ENCODE measurements at places on chromosomes 3 and 15.

- no peaks in the 10 kb centered on the region for H3K27me3 ChIP-seq
- no peaks in the 10 kb centered on the region for H3K36me3 ChIP-seq
- no peak overlapping the region for H3K4me3 ChIP-seq
- H3K27ac ChIP-seq, result peak overlapping the region; percentile 44
- DNase-seq, result peak; percentile 26
Measured at GRCh38 chr3:27666708-27667107, 55.4 kb downstream of the EOMES start.

- H3K36me3 ChIP-seq, result peaks cover 13% of the 10 kb centered on the region
- H3K27ac ChIP-seq, result peak overlapping the region; percentile 99
- no peaks in the 10 kb centered on the region for H3K27me3 ChIP-seq
- peak overlapping the region; percentile 74 for H3K4me3 ChIP-seq
- DNase-seq, result peak; percentile 63
Measured at GRCh38 chr3:129121016-129121791, 400 bp downstream of the RAB43 start.

DNA sequence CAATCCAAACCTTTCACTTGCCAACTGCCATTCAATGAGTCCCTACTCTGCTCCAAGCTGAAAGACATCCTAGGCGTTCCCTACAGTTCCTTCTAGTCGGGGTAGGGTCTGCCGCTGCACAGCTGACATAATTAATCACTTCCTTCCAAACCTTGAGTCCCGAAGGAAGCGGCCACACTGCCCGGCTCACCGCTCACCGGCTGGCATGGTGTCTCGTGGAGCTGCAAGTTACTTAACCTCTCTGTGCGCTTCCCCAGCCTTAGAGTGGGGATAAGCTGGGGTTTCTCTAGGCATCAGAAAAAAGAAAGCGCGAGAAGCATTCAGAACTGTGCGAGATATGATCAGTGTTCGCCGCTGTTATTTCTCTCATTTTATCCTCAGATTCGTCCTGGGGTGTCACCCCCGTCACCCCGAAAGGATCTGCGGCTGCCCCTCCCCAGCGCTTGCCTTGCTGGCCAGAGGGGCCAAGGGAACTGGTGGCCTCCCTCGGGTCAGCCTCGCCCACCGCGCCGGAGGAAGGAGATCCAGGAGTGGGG is 748 bp downstream of the MRPS25 start:
- H3K27me3 ChIP-seq, result no peaks in the 10 kb centered on the region
- H3K4me3 ChIP-seq, result peak overlapping the region; percentile 100
- H3K4me1 ChIP-seq, result peaks cover 27% of the 10 kb centered on the region
- peaks cover 15% of the 10 kb centered on the region for H3K36me3 ChIP-seq
- DNase-seq, result peak; percentile 43

DNA sequence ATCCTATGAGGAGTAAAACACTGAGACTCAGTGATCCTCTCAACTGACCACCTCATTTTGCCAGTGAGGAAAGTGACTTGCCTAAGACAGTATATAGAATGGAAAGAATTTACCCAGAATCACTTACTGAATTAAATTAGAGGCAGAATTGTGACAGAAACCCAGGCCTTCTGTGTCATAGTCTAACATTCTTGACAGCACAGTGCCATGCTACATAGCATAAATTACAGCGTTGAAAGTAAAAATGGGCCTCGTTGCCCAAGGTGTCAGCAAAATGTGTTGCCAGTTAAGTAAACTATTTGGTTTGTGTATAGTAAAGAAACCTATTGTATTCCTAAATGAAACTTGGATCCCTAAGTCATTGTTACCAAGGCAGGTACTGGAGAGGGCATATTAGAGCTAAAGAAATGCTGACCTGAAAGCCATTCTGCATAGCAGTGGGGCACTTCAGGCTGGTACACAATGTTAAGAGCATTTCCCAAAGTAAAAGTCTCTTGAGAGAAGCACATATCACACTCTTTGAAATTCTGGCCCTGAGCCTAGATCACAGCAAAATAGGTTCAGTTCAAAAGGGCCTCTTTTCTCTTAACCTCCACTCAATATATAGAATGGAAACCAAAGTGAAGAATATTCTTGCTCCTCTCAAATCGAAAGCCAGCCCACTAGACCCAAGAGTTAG is 53.8 kb downstream of the HMG20A start:
- no peaks in the 10 kb centered on the region for H3K27me3 ChIP-seq
- no peak overlapping the region for H3K27ac ChIP-seq
- H3K4me3 ChIP-seq, result no peak overlapping the region
- peaks cover 60% of the 10 kb centered on the region for H3K36me3 ChIP-seq

DNA sequence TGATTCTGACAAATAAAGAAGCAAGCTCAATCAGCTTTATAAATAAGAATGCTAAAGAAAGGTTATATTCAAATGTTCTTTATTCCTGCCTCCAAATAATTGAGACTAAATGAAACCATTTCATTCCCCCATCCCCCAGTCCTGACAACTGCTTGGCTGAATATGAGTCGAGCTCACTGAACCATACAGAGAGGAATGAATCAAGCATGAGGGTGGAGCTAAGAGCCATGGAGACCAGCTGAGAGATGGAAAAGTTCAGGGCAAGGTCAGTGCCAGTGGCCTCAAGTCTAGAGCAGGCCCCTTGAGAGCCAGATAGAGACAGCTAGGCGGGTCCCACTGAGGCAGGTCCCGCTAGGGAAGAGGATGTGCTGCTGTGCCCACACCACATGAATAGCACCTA is 188.7 kb upstream of the EIF1B start:
- H3K36me3 ChIP-seq, result no peaks in the 10 kb centered on the region
- no peaks in the 10 kb centered on the region for H3K4me1 ChIP-seq
- H3K4me3 ChIP-seq, result no peak overlapping the region
- DNase-seq, result no peak
- peaks cover 11% of the 10 kb centered on the region for H3K27me3 ChIP-seq

DNA sequence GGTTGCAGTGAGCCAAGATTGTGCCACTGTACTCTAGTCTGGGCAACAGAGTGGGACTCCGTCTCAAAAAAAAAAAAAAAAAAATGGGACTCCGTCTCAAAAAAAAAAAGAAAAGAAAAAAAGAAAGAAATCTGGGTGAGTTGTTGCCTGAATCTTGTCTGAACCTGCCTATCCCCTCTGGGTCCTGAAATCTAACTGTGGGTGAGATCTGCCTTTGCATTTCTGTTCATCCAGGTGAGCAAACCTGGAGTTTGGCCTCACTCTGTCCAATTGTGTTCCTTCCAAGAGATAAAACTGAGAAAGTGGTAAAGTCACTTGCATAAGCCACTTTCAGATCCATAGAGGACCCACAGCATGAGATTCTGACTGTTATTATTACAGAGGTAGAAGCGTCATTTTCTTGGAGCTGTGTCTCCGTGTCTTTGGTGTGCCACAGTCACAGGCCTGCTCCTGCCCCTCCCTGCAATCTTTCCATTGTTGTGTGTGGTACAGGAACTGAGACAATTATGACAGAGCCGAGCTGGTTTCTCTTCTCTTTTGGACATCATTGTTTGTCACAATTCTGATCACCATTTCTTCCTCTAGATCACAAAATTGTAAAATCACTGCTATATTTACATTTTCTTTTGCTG is 235.9 kb downstream of the LPP start:
- no peaks in the 10 kb centered on the region for H3K4me1 ChIP-seq
- no peak for DNase-seq
- H3K4me3 ChIP-seq, result no peak overlapping the region
- no peaks in the 10 kb centered on the region for H3K36me3 ChIP-seq
- no peak overlapping the region for H3K27ac ChIP-seq

GRCh38 chr15:77748078-77749064 is 115.7 kb upstream of the LINGO1 start:
- no peak overlapping the region for H3K4me3 ChIP-seq
- H3K36me3 ChIP-seq, result no peaks in the 10 kb centered on the region
- no peaks in the 10 kb centered on the region for H3K4me1 ChIP-seq
- H3K27me3 ChIP-seq, result no peaks in the 10 kb centered on the region
- no peak for DNase-seq

GRCh38 chr15:78070049-78070700 is 7.3 kb downstream of the TBC1D2B start:
- H3K4me3 ChIP-seq, result peak overlapping the region; percentile 20
- H3K27ac ChIP-seq, result peak overlapping the region; percentile 80
- H3K36me3 ChIP-seq, result peaks cover 19% of the 10 kb centered on the region
- peak; percentile 78 for DNase-seq
- H3K27me3 ChIP-seq, result no peaks in the 10 kb centered on the region
- peaks cover 56% of the 10 kb centered on the region for H3K4me1 ChIP-seq

DNA sequence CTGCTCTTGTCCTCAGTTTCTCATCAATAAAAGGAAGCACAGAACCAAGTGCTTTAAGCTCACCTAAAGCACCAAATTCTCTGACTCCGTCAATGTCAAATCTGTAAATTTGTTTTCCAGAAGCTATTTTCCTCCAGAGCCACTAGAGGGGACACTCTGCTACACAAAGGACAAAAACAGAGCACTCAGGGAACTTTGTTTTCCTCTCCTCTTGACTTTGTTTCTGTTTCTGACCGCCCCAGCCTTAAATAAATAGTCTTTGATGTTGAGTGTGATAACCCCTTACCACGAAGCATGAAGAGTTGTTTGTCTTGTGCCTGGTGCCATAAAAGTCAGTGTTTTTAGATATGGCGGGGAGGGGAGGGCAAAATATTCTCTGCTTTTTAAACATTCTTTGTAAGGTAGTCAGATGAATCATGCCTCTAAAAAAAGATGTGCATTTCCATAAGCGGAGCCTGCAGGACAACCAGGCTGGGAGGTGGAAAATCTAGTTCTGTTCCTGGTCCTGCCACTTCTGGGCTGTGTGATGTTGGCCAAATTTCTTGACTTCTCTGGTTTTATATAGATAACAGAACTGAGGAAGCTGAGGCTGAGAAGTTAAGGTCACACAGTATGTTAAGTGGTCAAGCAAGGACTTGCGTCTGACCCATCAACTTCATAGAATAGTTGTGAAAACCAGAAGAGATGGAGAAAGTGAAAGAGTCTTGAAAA is 7.3 kb upstream of the ZBTB38 start:
- no peak overlapping the region for H3K4me3 ChIP-seq
- no peaks in the 10 kb centered on the region for H3K27me3 ChIP-seq
- H3K36me3 ChIP-seq, result no peaks in the 10 kb centered on the region

DNA sequence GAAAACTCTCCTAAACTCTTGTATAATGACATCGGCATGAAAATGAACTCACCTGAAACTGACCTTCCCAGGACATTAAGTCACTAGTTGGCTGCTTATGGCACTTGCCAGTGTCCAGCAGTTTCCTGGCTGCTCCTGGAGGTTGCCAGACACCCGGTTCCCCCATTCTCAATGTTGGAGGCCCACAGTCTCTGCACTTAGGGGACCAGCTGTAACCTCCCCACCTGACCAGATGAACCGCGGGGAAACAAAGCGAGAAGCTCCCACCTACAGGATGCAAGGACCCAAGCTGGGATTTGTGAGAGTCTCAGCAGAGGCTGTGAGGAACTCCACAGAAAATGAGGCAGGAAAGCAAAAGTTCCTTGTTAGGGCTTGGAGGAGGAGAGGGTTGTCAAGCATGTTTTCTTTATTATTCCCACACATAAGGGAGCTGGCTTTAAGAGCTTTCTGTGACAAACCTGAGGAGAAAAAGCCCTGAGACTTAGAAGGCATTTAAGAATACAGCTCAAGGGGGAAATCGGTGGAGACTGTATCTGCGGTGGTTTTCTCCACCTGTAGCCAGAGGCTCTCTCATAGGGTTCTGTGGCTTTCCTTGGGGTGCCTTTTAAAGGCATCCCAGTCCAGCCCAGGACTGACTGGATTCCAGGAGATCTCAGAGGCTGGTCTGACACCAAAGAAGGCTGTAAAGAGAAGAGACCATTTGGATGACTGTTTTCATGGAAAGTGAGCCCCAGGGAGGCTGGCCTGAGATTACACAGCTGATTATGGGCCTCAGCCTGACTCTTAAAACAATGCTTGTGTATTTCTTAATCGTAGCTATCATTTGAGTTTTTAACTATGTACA is 4.6 kb downstream of the TPM1 start:
- peaks cover 12% of the 10 kb centered on the region for H3K27me3 ChIP-seq
- H3K36me3 ChIP-seq, result no peaks in the 10 kb centered on the region
- no peak for DNase-seq
- H3K27ac ChIP-seq, result no peak overlapping the region
- peak overlapping the region; percentile 53 for H3K4me3 ChIP-seq

GRCh38 chr3:12902181-12902999 is 61.0 kb upstream of the RPL32 start:
- H3K4me3 ChIP-seq, result no peak overlapping the region
- no peaks in the 10 kb centered on the region for H3K4me1 ChIP-seq
- H3K36me3 ChIP-seq, result peaks cover 52% of the 10 kb centered on the region
- no peak overlapping the region for H3K27ac ChIP-seq
- no peaks in the 10 kb centered on the region for H3K27me3 ChIP-seq
- no peak for DNase-seq

DNA sequence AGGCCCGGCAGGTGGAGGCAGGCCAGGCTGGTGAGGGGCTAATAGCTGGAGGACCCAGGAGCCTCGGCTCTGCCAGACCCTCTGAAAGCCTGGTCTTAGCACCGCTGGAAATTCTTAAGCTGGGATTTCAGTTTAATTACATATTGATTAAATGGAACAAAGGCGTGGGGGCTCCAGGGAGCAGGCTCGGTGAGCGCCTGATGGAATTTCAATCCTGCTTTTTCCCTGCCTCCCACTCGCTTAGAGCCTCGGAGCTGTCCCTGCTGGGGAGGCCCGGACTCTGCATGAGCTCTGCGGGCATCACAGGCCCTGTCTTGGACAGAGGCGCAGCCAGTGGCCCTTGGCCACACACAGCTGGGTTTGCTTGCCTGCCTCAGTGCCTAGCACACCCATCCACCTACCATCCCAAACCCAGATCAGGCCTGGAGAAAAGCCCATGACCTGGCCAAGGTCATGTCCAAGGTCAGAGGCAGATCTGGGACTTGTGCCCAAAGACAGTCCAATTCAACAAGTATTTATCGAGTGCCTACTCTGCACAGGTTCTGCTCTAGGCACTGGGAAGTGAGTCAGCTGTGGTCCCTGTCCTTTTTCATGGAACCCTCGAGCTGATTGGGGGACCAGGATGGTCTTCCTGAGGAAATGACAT is 40.6 kb downstream of the LINGO1 start:
- no peaks in the 10 kb centered on the region for H3K4me1 ChIP-seq
- no peak overlapping the region for H3K4me3 ChIP-seq

DNA sequence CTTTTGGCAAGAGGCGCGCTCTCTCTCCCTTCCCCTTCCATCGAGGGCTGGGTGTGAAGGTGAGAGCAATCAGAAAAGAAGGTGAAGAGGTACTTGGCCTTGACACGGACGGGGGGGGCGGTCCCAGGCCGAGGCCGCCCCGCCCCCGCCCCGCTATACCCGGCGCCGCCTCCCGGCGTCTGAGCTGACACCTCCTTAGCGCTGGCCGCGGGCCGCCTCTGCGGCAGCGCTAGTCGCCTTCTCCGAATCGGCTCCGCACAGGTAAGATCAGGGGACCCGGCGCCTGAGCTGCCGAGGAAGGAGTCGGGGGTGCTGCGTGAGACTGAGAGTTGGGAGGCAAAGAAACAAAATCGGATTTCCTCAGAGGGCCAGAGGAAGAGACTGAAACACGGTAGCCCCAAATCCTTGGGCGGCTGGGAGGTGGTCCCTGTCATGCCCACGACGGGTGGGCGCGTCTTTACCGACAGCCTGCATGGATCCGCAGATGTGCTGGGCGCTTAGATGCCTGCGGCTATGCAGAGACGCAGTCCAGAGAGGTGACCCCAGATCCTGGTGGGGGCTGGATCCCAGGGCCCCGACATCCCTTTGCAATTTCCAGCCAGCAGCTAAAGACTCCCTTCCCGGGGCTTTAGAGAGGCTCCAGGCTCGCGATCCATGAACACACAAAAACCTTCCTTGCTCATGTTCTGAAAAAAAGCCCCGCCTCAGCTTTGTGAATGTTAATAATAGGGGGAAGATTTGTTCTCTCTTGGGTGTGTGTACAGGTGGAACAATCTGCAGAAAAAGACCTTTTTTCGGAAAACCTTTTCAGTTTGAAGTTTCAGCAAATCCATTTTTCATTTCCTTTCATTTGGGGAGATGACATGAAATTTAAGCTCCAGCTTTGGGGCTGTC is at the start of gene ENTPD3:
ENTPD3 (plus strand) TSS at position 184 of the 894 bp plus-strand sequence. CDS start 874 bp downstream, outside the sequence.
- H3K27me3 ChIP-seq, result no peaks in the 10 kb centered on the region
- H3K4me3 ChIP-seq, result no peak within 1 kb of the TSS
- H3K36me3 ChIP-seq, result no peaks in the 10 kb centered on the region
- H3K27ac ChIP-seq, result no peak within 1 kb of the TSS
- no peak for DNase-seq
